ENCODE measurements at places on chromosomes 1 and 21.

DNA sequence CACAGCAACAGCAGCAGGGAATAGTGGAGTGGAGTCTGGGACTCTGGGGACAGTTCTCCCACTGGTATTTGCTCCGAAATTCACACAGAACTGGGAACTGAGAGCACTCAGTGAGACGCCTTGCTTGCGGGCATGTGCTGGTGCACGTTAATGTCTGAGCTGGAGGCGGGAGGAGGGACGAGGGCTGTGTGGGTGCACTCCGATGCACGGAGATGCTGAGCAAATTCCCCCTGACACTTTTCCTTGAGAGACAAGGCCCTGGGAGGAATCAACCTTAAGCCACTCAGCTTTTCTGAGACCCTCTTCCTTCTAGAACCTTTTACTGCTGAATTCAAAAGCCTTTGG is 2.8 kb downstream of the RGS8 start:
- no peak for DNase-seq

DNA sequence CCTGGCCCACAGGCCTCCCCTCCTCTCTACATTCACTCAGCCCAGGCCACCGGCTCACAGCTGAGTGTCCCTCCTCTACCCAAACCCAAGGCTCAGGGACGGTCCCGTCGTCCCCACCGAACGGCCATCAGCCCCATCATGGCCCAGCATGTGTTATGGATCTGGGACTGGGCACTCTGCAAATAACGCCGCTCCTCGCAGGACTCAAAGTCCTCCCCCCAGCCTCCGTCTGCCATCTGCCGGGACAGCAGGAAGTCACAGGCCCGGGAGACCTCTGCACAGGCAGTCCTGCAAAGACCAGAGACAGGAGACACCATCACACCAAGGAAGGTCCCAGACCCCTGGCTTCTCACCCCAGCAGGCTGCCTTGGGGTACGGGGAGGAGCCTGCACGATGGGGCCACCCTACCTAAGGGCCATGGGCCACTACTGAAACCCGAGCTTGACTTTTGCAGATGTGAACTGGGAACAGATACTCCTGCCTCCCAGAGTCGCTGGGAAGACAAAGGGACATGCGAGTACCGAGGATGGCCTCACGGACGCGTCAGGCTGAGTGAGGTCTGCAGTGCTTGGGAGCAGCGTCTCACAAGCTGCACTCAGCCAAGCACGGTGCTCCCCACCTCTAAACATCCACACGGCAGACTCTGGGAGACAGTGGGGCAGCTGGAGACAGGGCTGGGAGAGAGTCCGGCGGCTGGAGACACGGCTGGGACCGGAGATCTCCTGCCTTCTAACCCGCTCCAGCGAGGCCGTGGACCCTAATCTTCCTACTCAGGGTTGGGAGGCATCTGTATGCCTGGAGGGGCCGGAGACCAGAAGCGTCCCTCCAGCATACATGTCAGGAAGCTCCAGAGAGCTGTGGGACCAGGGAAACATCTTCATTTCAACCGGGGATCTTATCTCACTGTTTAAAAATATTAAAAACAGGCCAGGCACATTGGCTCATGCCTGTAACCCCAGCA is 10.4 kb upstream of the SPATC1L start:
- no peak for DNase-seq

GRCh38 chr1:214004014-214004413 is 16.2 kb downstream of the PROX1 start:
- DNase-seq = no peak

DNA sequence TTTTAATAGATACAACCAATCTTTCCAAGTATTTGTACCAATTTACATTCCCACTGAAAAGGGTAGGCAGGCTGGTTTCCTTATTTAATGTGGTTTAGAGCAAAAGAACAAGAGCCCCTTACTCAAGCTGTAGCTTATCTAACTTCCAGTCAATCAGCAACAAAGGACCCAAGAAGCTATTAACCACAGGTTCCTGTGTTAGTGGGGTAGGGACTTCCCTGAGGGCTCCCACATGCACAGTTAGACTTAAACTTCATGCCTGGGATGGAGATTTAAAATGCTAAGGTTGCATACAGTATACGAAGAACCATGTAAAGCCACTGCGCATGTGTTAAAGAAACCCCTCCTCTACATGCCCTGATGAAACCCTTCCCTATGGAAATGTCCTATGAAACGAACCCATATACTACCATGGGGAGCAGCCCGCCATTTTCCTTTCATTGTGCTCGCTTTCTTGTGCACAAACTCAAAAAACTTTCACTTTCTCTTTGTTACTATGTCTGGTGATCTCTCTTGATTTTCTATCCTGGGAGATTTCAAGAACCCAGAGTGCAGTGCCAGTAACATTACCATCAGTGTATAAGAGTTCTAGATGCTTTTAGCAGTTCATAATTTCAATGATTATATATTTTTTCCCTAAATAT is 23.3 kb upstream of the ST6GALNAC5 start:
- no peak for DNase-seq

DNA sequence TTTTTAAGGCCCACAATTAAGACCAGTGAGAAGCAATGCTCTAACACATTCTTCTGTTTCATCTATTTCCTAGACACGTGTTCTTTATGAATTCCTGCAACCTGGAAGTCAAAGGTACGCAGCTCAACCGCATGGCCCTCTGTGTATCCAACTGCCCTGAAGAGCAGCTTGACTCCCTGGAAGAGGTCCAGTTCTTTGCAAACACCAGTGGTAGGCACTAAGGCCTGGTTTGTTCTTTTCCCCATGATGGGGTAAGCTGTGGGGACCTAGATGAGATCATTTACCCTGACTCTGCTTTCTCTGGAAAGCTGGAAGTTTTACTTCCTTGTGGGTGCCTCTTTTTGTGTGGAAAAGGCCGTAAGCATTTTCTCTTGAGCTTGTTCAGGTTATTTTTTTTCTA is 7.3 kb downstream of the SLC44A3 start:
- no peak for DNase-seq

GRCh38 chr1:92949937-92950817 is 11.1 kb downstream of the DIPK1A start:
- DNase-seq = no peak

DNA sequence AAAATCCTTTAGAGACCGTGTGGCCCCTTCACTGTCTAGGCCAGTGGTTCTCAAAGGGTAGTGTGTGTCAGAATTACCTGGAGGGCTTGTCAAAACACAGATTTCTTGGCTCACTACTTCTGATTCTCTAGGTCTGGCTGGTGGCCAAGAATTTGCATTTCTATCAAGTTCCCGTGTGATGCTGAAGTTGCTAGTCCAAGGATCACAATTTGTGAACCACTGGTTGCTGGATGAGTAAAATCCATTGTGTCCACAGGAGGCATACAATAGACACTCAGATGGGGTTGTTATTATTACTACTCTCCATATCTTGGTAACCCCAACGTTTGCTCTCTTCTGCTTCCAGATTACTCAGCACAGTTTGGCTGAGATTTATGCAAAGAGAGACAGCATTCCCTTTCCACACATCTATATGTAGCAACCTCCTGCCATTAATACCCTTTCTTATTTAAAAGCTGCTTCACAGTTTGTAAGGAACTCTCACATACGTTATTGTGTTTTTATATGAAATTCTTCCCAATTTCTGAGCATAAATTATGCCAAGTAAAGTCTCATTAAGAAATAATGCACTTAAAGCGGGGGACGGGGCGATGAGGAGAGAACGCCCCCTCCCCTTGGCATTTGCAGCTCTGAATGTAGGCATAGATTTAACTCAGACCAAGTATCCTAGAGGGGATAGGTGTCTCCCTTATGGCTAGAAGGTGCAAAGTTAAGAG is 720 bp upstream of the TMCC2 start:
- DNase-seq = no peak

DNA sequence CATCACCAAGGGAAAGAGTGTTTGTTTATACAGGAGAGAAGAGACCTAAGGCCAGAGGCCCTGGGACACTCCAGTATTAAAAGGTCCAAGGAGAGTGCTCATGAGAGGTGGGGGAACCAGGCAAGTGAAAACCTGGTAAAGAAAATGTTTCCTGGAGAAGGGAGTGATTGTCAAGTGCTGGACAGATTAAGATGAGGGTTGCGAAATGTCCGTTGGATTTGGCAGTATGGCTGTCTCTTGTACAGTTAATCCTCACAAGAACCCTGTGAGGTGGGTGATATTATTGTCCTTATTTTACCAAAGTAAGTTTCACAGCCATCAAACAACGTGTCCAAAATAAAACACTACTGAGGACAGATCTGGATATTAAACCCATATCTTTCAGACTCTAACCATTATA is 44.2 kb downstream of the RPAP2 start:
- no peak for DNase-seq

DNA sequence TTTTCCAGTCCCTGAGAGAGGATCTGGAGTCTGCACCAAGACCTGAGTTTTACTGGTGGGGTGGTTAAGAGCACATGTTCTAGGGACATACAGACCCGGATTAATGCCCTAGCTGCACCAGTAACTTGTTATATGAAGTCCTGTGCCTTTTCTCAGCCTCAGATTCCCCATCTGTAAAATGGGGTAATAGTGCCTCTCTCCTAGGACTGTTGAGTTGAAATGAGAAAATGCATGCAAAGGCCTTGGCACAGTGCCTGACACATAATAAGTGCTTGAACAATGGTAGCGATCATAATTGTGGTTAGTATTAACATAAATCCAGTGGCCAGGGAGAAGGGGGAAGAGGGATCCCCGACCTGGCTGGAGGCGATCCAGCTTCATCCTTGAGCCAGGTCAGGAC is 12.3 kb downstream of the AHDC1 start:
- no peak for DNase-seq

DNA sequence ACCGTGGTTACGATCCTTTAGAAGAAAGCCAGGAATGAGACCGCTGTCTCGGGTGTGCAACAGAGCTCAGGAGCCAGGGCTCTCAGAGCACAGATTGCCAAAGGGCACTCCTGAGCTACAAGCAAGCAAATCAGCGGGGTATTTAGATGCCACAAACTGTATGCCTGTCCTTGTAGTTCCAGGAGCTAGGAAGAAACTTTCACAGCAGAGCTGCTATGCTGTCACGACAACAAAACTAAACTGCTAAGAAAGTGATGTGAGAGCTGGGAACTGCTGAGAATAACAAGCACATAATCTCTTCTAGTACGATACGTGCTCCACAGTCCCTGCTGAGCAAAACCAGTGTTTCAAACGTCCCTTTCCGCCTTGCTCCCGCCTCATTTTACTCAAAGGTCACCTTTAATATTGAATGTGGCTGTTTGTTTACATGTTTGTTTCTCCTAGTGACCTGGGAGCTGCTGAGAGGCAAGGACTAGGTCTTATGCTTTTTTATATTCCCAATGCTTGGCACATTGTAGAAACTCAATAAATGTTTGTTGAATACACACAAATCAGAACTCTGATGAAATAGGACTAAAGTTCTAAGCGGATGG is 14.7 kb downstream of the GREM2 start:
- no peak for DNase-seq
